Left hindlimb (tissue), 1 donor: ENCODE measurements at places on chromosomes 5 and 9.
A peak's percentile ranks its signal among the peaks of the same experiment; 100 is the strongest.

GRCh38 chr9:22214021-22214420 lies 204.9 kb upstream of the CDKN2B start:
- DNase-seq: no peak

- DNase-seq: no peak
Measured at GRCh38 chr5:30764704-30765103, 428.8 kb upstream of the CDH6 start.

- DNase-seq: no peak
Measured at GRCh38 chr5:51734677-51735076, 351.4 kb downstream of the ISL1 start.

DNA sequence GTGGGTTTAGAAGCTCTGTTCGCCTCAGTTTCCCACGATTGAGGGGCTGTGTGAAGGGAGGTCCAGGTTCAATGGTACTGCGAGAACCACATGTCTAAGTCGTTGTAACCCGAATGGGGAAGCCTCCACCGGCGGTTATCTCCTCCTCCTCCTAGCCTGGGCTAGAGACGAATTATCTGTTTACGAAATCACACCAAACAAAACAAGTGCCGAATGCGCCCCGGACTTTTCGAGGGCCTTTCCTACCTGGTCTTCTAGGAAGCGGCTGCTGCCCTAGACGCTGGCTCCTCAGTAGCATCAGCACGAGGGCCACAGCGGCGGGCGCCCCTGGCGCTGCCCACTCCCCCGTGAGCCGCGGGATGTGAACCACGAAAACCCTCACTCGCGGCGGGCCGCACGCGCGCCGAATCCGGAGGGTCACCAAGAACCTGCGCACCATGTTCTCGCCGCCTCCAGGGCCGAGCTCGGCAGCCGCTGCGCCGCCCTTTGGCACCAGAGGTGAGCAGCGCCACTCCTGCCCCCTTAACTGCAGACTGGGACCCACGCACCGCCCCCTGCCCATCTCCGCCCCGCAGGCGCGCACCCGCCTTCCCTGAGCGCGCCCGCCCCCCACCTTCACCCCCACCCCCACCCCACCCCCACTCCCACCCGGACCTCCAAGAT lies at the start of gene CDKN2A:
CDKN2A (minus strand) TSS at position 500 of the 663 bp plus-strand sequence.
- DNase-seq: no peak

DNA sequence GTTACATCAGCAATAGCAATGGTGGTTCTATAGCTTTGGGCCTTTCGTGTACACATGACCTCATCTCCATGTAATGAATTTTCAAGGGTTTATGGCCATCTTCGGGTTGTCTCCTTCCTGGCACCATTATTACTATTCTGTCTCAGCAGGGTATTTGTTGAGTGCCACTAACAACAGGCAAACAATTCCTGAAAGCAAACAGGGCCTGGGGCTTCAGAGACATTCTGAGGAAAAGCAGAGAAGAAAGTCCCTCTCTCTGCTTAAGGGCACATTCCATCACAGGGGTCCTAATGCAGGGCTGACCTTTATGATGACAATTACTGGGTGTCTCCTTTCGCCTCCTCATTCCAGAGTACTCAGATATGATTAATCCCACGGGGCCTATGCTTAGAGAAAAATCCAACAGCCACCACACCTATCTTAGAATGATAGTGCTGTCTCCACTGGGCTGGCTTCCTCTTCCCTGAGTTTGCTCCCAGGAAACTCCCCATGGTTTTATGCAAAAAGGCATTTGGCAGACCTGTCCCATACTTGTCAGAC lies 540.2 kb upstream of the ZNF462 start:
- DNase-seq: no peak

DNA sequence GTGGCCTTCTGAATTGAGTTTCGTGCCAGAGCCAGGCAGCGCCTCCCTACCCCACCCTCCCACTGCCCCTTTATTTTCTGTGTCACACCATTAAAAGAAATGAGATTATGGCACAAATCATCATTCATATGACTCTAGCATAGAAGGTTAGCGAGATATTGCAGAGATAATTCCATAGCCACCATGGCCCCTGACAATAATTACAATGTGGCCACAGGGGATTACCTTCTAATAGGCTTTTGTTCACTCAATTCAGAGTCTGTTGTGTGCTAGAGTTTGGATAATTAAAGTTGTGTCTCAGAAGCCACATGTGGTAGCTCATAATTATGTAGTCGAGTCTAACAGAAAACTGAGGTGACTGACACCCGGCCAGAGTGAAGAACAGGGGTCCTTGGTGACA lies 428.1 kb downstream of the ARHGEF28 start:
- DNase-seq: no peak

GRCh38 chr9:92008041-92008440 lies 58.0 kb upstream of the ROR2 start:
- no peak for DNase-seq

- DNase-seq: no peak
Measured at GRCh38 chr5:39750661-39751060, 325.9 kb upstream of the DAB2 start.

- DNase-seq: peak; percentile 35
Measured at GRCh38 chr5:6905883-6906282, 192.7 kb downstream of the TENT4A start.

DNA sequence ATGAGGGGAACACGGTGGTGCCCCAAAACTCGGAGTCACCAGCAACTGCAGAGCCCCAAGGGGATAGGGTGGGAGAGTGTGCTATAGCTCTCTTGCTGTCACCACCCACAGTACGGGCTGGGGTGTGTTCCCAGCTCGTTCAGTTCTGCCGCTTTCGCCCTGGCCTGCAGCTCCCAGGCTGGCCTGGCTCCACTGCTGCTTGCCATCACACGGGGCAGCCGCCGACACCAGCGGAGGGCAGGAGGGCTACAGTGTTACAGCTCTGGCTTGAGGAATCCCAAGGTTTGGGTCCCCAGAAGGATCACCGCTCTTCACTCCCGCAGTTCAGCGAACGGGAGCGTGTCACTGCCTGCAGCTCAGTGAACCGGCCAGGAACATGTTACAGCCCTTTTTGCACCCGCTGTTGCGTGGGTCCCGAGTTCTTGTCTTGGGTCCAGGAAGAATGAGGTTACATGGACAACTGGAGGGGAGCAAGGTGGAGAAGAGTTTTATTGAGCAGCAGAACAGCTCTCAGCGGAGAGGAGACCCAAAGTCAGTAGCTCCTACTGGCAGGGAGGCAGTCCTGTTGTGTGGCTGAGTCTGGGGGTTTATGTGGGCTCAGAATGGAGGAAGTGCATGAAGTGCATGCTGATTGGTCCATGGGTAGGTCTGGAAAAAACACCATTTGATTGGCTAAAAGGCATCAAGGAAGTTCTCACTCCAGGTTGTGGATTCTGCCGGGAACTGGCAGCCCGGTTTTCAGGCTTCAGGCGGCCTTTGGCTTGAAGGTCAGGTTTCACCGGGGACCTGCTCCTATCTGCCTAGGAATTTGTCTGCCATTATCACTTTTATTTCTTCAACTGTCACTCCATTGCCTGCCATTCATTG lies 113.4 kb downstream of the EHMT1 start:
- no peak for DNase-seq

- DNase-seq: no peak
Measured at GRCh38 chr5:158233735-158234322, 374.9 kb upstream of the CLINT1 start.

DNA sequence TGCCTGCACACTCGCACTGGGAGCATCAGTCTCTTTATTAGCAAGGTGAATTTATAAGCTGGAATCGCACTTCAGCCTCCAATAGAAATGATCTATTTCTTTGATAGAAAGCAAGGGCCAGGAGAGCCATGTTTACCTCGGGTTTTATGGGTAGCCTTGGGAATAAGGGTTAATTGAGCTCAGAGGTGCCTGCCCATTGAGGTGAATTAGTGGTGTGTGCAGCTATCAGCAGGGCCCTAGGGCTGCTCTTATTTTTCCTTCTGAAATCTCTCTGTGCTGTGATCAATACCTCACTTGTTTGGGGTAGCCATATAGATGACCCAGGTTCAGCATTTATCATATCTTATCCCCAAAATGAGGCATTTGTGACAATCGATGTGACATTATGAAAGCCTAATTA lies 297.8 kb downstream of the EBF1 start:
- no peak for DNase-seq

DNA sequence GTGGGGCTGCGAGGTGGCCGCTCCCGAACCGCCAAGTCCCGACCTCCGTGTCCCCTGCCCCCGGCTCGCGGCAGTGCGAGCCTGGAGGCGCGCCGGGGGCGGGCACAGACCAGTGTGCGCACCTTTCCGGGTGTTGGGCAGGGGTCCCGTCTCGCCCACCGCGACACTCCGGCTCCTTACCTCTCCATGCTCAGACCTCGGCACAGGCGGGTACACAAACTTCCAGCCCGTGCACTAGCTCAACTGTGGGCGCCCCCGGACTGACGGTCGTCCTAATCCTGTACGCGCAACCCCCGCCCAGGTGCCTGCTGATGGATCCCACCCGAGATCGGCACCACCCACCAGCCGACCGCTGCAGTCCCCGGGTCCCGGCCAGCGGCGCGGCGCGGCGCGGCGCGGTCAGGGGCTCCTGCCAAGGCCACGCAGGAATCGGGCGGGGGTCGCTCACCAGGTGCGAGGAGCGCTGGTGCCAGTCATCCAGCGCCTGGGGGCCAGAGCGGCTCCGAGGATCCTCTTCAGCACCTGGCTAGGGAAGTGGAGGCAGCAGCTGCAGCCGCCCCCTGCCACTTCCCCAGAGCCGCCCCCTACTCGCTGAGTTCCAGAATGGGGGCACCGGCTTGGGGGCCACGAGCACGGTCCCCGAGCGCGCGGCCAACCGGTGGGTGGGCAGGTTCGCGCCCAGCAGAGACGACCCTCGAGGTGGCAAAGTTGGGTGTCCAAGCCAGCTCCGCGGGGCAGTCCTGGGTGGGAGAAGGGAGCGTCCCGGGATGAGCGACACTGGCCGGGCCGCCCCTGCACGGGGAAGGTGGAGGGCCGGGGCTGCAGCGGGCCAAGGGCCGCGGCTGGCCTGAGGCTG lies 511 bp downstream of the SEMA5A start:
- DNase-seq: peak; percentile 52

DNA sequence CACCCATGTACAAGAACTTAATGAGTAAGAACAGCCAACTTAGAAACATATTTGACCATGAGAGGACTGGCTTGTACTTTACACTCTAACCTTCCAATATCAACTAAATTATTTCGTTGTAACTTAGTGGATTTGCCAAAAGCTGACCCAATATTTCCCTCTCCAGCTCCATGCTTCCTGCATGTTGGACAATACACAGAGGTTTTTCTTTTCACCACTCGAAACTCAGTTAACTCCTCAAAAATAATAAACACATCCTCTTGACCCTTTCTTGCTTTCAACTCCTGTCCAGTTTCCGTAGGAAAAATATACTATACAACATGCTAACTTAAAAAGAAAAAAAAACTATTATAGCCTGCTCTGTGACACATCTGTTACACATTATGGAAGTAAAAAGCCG lies 188.9 kb downstream of the MPDZ start:
- no peak for DNase-seq

DNA sequence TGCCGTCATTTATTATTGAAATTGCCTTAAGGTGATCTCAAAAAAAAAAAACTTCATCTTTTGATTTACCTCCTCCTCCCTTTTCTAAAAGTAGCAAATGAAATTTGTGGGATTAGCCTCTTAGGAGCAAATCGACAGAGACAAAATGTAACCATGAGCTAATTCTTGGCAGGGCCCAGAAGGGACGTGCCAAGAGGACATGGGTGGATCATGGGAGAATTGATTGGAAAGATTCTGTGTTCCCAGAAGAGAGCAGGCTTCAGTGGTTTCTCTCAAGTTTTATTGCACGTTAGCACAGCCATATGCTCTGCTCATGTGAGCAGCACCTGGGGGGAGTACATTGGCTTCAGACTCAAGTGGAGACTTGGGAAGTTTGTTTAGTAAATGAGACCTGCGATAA lies 394.6 kb downstream of the ELAVL2 start:
- no peak for DNase-seq

DNA sequence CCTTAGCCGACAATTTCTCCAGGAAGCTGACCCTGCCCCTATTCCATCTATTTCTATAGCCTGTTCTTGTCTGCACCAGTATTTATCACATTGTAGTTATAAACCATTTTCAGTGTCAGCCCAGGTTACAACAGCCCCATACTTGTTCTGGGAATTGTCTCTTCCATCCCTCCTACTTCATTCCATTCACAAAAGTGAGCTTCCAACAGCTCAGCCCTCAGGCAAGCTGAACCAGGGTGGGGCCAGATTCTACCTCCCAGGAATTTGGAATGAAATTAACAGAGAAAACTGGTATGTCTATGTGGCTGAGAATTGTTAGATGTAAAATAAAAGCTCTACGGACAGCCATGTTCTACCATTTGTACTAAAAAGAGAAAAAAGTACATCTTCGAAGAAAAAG lies 36.1 kb downstream of the STRBP start:
- DNase-seq: no peak
